ENCODE measurements at places on chromosomes 12 and 14.
A peak's percentile ranks its signal among the peaks of the same experiment; 100 is the strongest.

GRCh38 chr12:130655881-130656280, 60.2 kb downstream of the RIMBP2 start:
- DNase-seq: no peak

DNA sequence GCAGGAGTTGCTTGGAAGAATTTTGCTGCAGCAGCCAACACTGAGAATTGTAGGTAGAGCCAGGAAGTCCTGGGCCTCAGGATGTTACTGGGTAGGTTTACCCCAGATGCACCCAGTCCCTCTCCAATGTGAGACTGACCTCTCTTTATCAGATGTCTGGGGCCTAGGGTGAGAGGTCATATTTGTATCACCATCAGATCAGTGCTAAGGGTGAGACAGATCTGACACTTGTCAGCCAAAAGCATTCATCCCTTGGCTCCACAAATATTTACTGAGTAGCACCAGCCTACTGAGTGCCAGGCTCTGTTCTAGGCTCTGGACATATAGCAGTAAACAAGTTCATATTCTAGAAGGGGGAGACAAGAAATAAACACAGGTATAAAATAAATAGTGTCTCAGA, 4.3 kb downstream of the TROAP start:
- no peak for DNase-seq

DNA sequence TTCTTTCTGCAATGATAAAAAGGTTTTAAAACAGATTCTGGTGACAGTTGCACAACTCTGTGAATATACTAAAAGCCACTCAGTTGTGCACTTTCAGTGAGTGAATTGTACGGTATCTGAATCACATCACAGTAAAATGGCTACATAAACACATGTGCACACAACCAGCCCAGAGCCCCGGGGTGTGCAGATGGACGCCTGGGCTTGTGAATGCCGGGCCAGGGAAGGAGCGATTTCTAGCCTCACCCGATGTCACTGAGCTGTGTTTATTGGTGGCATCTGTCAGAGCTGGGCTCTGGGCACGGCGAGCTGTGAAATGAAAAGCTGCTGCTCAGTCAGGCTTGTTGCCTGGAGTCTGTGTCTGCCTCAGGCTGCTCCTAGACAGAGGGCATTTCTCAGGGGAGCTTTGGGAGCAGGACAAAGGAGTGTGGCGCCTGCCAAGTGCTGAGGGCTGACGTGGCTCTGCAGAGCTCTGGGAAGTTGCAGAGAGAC, 25.9 kb downstream of the RHOF start:
- DNase-seq: peak; percentile 90

- peak; percentile 34 for DNase-seq
These were observed 29.7 kb upstream of the BICD1 start for GRCh38 chr12:32076941-32077340.

GRCh38 chr14:73788701-73789551, 62.7 kb upstream of the PTGR2 start:
- no peak for DNase-seq

DNA sequence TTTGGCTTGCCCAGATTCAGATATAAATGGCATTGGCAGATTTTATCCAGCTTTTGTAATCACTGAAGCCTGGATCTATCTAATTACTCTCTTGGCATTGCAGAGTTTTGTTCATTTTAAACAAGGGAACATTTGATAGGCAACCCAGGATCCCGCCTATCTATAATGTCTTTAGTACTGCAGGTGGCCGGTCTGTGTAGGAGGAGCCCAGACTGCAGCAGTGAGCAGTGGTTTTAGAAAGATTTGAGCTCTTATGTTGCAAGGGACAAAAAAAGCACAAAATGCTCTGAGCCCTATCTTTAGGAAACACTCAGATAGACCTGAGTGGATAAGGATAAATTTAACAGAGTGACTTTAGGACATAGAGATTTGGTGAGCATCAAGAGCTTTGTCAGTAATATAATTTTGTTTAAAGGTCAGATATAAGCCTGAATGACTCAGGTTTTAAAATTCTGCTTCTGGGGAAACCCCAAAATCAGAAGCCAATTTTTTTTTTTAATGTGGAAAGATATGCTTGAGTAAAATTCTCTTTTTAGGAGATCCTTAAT, 165.5 kb downstream of the SLC5A8 start:
- no peak for DNase-seq

GRCh38 chr12:108583991-108584390, 13.9 kb downstream of the TMEM119 start:
- no peak for DNase-seq

DNA sequence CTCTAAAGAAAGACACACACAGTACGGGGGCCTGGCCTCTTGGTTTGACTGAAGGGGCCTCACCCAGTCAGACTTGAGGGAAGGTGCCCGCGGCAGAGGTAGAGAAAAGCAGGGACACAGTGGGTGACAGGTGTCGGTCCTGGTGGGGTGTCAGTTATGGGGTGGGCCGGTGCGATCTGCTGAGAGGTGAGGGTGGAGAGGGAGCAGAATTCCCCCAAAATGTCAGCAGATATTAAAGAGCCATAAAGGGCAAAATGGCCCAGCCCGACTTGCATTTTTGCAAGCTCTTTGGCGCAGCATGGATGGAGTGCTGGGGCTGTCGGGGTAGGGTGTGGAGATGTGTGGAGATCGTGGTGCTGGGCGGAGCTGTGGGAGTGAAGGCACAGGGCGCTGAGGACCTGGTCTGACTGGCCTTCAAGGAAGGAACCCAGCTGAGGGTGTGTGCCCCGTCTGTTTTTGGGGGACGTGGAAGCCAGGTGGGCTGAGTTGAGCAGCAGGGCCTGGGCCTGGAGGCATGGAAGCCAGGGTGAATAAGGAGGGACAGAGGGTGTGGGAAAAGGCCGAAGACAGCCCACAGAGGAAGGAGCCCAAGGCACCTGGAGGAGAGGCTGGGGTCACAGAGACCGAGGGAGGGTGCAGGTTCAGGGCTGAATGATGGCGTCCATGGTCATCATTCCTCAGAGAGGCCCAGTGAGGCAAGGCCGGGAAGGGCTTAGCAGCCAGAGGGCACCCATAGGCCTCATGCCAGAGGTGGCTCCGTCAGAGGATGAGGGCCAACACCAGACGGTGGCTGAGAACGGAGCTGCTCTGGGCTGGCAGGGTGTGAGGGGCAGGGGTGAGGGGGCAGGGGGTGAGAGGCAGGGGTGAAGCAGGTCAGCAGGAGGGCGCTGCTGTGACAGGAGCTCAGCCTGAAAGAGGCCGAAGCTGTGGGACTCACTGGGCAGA, 48.2 kb upstream of the DYNC1H1 start:
- no peak for DNase-seq

GRCh38 chr12:52884526-52885293, 20.2 kb downstream of the KRT8 start:
- DNase-seq: peak; percentile 80

- DNase-seq: peak; percentile 77
These were observed 54.2 kb downstream of the RPAP3 start for GRCh38 chr12:47651368-47652254.

DNA sequence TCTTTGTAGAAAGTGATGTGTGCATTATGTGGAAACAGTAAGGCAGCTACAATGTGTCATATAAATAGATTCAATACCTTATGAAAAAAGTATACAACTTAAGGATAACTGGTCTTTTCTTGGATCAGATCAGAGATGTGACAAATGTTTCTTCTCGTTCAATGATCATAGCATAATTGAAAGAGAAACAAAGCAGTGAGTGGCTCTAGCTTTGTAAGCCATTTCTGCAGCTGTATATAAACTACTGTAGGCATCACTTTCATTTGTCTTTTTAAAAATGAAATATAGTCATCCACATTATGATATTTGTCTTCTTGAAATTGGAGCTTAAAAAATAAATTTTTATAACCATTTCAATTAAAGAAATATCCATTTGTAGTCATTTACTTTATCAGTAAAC, 63.8 kb upstream of the LMO3 start:
- DNase-seq: no peak

DNA sequence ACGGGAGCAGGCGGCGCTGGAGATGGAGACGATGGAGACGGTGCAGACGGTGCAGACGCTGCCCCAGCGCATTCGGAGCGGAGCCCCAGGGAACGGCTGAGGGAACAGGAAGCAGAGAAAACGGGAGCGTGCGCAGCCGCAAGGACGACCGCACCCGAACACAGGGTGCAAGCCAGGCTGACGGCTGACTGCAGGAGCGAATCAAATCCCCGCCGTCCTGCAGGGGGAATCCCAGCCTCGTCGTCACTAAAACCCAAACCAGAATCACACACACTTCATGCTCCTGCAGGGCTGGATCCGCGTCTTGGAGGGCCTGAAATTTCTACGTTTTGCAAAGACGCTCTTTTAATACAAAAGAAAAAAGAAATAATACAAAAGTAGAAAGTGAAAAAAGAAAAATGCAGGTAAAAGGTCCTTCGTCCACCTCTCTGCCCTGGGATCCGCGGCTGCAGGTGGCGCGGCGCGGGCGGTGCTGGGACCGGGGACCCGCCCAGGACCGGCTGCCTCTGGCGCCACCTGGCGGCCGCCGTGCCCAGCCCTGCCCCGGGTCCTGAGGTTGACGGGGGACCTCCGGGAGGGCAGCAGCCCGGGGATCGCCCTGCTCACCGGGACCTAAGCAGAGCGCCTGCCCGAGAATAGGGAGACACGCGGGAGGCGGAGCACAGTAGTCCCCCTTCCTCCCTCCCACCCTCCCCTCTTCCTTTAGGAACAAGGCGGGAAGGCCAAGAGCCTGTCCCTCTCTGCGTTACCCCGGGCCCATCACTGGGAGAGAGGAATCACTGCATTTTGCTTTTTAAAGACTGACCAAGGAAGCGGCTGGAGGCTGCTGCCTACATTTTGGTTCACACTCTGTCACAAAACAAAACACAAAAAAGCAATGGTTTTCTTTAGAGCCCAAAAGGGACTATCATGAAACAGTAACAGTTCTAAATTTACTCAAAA, 20.1 kb downstream of the STX2 start:
- DNase-seq: peak; percentile 60

- no peak for DNase-seq
These were observed 121.4 kb upstream of the HIF1A start for GRCh38 chr14:61573748-61574513.

DNA sequence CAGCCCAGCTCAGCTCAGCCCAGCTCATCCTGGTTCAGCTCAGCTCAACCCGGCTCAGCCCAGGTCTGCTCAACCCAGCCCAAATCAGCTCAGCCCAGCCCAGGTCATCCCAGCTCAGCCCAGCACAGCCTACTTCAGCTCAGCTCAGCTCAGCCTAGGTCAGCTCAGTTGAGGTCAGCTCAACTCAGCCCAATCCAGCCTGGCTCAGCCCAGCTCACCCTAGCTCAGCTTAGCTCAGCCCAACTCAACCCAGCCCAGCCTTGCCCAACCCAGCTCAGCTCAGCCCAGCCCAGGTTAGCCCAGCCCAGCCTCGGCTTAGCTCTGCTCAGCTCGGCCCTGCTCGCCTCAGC, 332.3 kb downstream of the TMEM121 start:
- DNase-seq: no peak

DNA sequence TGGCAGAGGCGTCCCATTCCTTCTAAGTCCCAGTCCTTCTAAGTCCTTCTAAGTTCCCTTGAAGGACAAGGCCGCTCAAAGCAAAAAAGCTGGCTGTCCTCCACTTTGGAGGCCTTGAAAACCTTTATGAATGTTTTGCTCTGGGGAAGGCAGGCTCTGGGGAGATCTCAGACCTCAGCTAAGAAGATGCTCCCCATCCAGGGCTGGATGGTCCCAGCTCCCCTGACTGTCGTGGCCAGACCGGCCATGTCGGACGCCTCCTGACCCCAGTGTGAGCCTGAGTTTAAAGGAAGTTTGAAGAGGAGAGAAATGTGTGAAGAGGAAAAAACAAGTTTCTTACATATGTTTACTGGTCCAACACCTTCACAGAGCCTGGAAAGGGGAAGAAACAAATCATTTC, 5.9 kb downstream of the KRT84 start:
- no peak for DNase-seq

GRCh38 chr12:68665016-68665569, 21.7 kb upstream of the NUP107 start:
- DNase-seq: peak; percentile 12

- DNase-seq: no peak
These were observed 170.7 kb upstream of the EEA1 start for GRCh38 chr12:93099792-93100191.

All from cerebellar cortex (tissue), 1 donor.